RPMI7951 (cell line): ENCODE measurements at places on chromosomes 12 and 14. TPM values are rescaled to one million over a fixed set of nuclear protein-coding genes. Genes with fewer than 3 reads are reported as not detected.

DNA sequence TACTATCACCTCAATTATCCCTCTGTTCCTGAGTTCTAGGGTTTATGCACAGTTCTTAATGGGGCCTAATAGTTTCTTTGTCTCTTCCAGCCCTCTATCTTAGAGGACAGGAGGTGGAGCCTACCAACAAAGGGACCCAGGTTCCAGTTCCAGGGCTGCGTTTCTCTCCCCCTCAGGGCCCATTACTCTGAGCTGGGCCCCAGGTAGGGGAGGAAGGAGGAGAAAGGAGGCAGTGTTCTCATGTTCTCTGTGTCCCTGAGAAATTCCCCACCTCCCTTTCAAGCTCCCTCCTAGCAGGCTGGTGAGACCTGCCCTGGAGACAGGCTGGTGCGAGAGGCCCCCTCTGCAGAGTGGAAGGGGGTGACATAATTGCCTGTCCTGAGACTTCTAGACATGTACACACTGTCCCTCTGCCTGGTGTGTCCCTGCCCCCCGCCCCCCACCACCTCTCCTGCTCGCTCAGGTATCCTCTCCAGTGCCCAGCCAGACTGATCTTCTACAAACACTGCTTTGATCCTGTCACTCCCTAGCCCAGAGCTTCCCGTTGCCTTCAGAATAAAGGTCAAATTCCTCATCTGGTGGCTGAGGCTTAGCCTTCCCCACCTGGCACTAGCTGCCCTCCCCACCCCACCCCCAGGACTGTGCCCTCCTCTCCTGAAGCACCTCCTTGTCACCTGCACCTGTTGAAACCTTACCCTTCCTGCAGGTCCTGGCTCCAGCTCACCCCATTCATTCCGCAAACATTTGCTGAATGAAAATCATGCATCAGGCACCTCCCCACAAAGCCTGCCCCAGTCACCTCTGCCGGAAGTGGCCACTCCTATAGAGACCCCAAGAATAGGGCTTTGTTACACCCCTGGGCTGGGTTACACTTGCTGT lies 21.1 kb upstream of the KRT8 start:
- DNase-seq = no peak

DNA sequence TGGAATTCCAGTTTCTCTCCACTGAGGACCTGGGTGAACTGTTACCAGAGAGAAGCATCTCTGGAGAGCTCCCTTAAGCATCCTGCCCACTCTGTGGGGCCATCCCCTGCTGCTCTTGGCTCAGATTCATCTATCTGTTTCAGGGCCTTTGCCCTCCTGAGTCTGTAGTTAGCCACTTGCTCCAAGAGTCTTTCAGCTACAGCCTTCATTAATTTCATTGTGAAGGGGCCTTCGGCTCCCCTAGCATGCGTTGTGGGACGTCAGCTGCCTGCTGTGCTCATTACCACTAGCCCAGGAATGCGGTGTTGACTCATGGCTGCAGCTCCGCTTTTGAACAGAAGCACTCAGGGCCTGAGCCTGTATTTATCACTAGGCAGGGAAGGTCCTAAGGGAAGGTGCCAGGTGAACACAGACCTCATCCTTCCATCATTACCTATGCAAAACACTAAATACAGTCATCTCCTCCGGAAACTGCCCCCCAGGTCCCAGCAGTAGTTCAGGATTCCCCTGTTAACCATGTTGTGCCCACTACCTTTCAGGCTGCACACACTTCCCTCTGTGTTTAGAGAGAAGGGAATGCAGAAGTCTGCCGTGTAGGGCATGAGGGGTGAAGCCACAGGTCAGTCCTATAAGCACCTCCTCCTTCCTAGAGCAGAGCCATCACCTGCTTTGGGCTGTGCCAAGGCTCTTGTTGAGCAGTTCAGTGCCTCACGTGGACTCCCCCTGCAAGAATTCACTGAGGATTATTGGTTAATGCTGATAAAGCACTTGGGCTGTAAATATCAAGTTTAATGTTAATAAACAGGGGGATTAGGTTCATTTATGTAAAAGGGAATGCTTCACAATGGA lies 191.4 kb downstream of the CACNA1C start:
- peak; percentile 86 for DNase-seq

DNA sequence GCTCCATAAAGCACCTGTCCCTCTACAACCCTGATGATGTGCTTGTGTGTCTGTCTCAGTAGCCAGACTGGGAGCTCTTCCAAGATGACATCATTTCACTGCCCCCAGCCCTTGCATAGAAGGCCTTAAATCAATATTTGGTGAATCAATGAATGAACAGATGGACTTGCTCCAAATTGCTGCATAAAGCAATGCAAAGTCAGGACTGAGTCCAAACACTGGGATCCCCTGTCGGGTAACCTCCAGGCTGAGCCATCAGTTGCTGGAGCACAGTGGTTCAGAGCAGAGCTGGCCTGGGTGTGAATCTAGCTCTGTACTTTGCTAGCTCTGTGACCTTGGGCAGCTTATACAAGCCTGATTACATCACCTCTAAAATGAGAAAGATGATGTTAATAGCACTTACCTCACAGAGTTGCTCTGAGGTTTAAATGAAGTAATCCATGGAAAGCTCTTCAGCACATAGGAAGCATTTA lies 120.3 kb upstream of the VASH1 start:
- no peak for DNase-seq

DNA sequence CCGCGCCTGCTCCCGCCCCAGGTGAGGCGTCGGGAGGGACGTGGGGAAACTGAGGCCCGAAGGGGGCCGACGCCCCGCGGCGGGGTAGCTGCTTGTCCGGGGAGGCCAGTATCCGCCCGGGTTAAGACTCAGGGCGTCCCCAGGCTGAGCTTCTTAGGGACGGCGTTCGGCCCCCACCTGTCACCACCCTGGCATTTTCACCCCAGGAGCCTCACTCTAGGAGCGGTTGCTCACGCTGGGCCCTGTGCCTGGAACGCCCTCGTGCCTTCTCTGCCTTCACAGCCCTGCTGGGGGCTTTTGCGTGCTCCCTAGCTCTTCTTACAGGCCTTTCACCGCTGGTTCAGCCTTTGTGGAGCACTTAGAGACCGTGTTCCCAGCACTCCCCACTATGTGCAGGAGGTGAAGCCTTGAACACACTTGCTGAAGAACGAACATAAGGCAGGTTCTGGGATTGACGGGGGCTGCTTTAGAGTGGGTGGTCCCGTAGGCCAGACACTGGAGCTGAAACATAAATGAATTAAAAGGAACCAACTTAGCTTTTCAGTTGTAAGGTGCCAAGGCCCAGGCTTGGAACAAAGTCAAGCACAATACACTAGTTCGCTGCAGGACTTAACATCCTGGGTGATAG lies 601 bp downstream of the ZNF839 start:
- peak; percentile 39 for DNase-seq

DNA sequence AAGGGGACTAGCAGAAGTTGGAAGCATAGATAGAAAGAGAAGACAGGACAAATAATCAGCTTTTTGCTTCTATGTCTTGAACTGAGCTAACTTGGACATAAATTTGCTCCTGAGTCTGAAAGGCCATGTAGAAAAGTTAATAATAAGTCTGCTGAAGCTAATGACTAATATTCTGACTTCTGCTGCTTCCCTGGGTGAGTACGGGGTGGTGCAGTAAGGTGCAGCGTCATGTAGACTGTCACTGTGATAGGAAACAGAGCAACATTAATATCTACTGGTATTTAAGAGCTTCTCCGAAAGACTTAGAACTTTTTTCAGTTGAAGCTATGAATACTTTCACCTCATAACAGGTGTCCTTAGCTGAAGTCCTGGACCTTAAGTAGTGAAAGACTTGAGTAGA lies 34.1 kb upstream of the CPM start:
- no peak for DNase-seq

- DNase-seq = no peak
Observed at GRCh38 chr12:29782285-29782870, 1.4 kb downstream of the TMTC1 start.

- peak; percentile 51 for DNase-seq
Observed at GRCh38 chr12:51009056-51009440, 17.1 kb downstream of the SLC11A2 start.

DNA sequence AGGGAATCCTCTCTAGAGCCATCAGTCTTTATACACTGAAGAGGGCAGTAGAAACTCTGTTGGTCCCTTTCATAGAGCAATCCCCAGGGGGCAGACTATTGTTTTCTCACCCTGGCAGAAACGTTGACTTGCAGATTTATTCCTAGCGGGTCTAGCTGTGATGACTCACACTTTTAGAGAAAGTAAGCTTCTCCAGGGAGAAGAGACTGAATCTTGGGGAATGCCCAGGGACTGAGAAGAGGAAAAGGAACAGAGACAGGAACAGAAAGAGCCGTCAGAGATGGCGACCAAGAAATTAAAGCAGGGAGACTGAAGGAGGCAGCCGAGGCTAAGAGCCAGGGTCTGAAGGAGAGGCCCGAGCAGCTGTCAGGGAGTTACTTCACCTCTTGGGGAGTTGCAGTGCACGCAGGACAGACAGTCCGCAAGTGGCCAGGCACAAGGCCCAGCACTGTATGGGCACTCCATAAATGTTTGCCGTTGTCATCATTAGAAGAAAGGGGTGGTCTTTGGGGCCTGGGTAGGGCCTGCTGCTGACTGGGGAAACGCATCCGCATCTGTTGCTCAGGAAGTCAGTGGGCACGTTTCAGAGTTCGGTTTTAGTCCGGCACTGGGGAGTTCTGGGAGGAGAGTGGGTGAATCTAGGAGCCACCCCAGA lies 13.0 kb downstream of the PLEKHG6 start:
- DNase-seq = peak; percentile 92

DLGAP5 gene
- 109 and 144 TPM in 2 replicates for total RNA-seq

OR4M1 gene
- total RNA-seq = not detected in 2 replicates

PLCZ1 gene
- total RNA-seq = not detected in 2 replicates
